ENCODE measurements at places on chromosomes 16 and 17. TPM values are rescaled to one million over a fixed set of nuclear protein-coding genes. Genes with fewer than 3 reads are reported as not detected.
A peak's percentile ranks its signal among the peaks of the same experiment; 100 is the strongest.

SLC12A3 gene
- total RNA-seq = not detected

PRSS33 gene
- not detected for total RNA-seq

CLEC18B gene
- total RNA-seq = 0.38 TPM

SEC14L5 gene
- 0.41 TPM for total RNA-seq

SPATA22 gene
- not detected for total RNA-seq

DNA sequence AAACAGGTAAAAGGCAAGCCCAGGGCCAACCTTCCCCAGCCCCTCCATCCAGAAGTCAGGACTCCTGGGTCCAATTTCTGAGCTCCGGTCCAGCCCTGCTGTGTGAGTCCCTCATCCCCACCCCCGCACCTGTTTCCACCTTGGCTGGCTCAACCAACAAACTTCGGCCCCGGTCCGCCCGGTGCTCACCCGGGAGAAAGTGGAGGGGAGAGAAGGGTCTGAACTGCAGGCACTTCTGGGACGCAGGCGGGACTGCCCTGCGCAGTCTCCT lies 541 bp downstream of the RHBDF2 start:
- DNase-seq = no peak

- DNase-seq = no peak
Measured at GRCh38 chr17:80717720-80718083, 173.1 kb downstream of the RPTOR start.

DNA sequence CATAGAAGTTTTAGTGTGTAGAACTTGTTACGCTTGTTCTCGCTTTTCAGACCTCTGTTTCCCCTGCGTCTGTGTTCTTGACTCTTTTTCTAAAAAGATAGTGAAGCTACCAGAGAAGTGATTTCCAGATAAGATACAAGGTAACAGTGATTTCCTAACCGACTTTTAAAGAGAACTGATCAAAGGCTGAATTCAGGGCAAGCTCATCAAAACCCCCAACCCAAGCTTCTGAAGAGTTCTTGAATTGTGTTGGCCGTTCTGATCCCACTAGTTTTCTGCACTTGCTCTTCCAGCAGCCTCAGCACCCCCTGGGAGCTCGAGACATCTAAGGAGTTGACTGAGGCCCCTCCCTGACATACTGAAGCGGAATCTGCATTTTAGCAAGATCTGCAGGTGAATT lies 12.7 kb upstream of the NSMCE1 start:
- DNase-seq = no peak

GRCh38 chr17:80443498-80443897 lies 28.5 kb downstream of the ENDOV start:
- DNase-seq = no peak

DNA sequence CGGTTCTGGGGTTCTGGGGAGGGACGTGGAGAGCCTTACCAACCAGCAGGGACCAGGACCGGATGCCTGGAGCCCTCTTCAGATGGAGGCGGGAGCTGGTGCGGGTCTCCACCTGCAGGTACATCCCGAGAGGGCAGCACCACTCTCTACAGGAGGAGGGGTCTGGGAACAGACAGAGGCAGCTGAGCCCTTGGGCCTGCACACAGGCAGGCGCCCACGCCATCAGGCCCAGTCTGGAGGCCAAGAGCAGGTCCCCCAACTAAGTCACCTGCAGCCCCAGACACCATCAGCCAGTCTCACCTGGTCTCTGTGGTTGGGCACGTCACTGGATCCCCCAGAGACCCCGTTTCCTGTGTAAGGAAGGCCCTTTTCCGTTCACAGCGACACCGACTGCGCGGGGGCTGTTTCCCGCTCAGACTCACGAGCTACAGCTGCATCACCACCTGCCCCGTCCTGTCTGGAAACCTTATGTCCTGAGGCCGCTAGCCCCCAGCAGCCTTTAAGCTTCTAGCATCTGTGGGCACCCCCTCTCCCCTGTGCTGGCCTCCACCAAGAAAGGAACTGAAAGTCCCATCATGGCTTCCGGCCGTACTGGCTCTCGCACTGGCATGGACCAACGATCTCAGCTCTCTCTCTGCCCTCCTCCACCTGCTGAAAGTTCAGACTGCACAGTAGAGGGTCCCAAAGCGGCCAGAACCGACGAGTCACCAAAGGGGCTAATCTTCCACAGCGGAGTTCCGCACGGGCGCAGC lies 1.2 kb downstream of the CYBC1 start:
- peak; percentile 51 for DNase-seq

- DNase-seq = no peak
Measured at GRCh38 chr17:50144355-50144754, 6.1 kb downstream of the PPP1R9B start.

DNA sequence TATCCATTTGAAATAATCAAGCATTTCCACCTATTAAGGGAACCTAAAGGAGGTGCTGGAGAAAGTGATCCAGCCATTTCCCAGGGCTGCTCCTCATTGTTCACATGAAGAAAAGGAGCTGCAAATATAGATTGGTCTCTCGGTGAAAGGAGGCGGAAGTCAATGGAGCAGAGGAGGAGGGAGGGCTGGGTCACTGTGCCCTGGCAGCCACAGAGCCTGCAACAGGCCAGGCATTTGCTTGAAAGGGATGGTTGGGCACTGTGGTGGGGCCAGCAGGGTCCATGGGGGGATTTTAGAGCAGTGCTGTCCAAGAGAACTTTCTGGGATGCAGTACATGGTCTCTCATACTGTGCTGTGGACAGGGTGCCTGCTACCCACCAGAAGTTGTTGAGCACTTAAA lies 173.2 kb downstream of the CYLD start:
- DNase-seq = no peak

GRCh38 chr17:1890758-1891450 lies 61.1 kb downstream of the RPA1 start:
- DNase-seq = no peak

GRCh38 chr17:19260958-19261357 lies 23.8 kb downstream of the EPN2 start:
- DNase-seq = no peak

- DNase-seq = no peak
Measured at GRCh38 chr16:81530296-81530721, 85.7 kb downstream of the CMIP start.

DNA sequence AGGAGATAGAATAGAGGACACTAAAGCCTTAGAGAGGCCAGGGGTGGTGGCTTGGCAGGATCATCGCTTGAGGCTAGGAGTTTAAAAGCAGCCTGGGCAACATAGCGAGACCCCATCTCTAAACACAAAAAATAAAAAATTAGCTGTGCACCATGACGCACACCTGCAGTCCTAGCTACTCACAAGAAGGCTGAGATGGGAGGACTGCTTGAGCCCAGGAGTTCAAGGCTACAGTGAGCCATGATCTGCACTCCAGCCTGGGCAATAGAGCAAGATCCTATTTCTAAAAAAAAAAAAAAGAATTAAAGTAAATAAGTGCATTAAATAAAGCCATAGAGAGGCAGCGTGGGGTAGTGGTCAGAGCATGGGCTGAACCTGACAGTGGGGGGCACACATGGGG lies 19.1 kb downstream of the SBK1 start:
- DNase-seq = no peak

GRCh38 chr16:77961814-77962213 lies 60.5 kb upstream of the CLEC3A start:
- no peak for DNase-seq

DNA sequence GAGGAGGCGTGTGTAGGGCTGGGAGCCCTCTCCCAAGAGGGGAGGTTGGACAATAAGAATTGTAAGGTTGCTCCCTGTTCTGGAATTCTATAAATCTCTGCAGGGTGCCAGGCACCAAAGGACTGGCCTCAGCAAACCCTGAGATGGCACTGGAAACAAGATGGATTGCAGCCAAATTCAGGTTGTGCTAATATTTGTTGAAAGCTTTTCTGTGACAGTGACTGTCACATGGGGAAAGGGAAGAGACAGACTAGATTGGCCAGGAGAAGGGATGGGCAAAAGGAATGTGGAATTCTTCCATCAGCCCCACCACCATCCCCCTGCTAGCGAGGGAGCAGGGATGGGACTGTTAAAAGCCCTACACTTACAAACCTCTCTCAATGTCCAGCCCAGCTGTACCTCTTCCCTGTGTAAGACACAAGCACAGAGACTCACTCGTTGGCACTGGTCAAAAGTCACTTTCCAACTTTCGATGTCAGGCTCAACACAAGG lies 62.4 kb downstream of the SOX9 start:
- no peak for DNase-seq

- DNase-seq = no peak
Measured at GRCh38 chr17:78279360-78279990, 48.0 kb downstream of the TMEM235 start.

GRCh38 chr16:80846680-80847079 lies 42.3 kb upstream of the CDYL2 start:
- no peak for DNase-seq
